ENCODE measurements at places on chromosomes 3 and 15.

DNA sequence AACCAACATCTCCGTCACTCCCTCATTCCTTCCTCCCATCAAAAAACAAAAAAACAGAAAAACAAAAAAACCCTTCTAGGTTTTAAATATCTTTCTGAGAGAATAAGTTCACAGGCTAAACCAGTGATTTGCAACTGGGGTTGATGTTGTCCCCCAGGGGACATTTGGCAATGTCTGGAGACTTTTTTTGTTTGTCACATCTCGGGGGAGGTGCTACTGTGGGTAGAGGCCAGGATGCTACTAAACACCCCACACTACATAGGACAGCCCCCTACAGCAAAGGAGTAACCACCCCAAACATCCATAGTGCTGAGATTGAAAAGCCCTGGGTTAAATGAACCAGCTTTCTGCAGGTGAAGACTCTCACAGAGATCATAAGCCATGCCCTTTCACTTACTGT is 17.0 kb upstream of the PROK2 start:
- DNase-seq = no peak

- no peak for DNase-seq
Observed at GRCh38 chr15:33104212-33104611, 90.3 kb downstream of the FMN1 start.

GRCh38 chr3:28286595-28286994 is 45.2 kb downstream of the CMC1 start:
- DNase-seq = peak; percentile 52

DNA sequence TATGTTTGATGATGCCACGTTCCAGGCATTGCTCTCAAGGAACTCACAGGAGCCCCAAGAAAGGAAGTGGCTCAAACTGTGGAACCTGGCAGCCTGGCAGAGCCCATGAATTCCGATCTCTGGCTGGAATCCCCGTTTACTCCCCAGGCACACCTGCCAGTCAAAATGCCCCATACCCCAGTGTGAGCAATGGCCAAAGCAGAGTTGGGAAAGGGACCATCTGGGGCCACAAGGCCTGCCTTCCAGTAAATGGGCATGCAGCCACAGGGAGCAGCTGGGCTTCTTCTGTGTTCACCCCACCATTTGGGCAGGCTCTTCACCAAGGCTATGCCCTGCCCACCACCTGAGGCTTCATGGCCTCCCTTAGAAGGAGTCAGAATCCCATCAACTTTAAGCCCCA is 257.0 kb upstream of the GOLGA6L4 start:
- DNase-seq = no peak

- no peak for DNase-seq
Observed at GRCh38 chr3:44987332-44987731, 11.3 kb downstream of the EXOSC7 start.

DNA sequence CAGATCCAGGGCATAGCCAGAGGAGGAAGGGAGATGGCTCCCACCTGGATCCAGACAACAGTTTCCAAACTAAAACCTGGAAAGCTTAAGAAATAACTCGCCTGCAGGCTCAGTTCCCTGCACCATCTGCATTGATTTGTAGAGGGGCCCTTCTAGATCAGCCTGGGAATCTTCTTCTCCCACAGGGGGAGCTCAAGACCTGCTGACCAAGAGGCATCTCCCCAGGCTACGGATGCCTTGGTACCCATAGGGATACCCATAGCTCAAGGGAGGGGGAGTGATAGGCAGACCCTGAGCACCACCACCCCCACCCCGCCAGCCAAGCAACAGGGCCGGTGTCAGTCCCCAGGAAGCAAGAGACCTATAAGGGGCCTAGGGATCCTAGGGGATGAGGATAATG is 28.0 kb upstream of the DCLK3 start:
- no peak for DNase-seq

GRCh38 chr3:153970741-153971347 is 150.3 kb upstream of the ARHGEF26 start:
- no peak for DNase-seq

GRCh38 chr3:130811557-130811956 is 64.9 kb upstream of the PIK3R4 start:
- no peak for DNase-seq

GRCh38 chr3:5220193-5220592 is 32.7 kb downstream of the EDEM1 start:
- DNase-seq = no peak

GRCh38 chr3:115814778-115815380 is 191.6 kb downstream of the GAP43 start:
- no peak for DNase-seq

- no peak for DNase-seq
Observed at GRCh38 chr3:62210011-62210410, 163.3 kb downstream of the FEZF2 start.

DNA sequence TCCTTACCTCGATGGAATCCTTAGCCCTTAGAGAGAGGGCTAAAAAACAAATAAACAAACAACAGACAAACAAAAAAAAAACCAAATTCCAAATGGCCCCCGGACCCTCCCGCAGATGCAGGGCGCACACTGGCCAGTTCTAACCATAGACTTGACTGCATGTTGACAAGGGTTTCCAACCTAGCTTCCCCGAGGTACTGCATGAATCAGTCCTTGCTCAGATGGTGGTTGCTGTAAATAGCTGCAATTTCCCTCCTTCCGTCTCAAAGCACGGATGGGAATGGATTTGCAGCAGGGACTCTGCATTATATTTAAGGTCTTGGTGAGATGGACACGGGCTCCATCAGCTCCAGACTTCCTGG is 162.8 kb downstream of the CD47 start:
- no peak for DNase-seq

GRCh38 chr3:193317682-193318300 is 60.8 kb downstream of the ATP13A5 start:
- no peak for DNase-seq

DNA sequence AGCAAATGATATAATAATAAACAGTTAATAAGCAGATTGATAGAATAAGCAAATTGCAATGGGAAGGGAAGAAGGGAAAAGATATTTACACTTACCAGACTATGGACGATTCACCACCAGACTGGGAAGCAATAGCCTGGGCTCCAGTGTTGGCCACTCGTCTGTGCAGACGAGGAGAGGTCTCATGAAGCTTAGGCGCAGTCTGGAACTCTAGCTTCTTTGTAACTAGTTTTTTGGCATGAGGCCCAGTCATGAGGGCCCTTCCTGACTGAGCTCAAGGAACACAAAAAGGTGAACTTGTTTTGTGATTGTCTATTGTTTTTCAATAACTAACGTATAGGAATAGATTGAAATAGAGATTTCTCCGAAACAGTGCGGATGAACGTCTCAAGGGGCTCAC is 63.3 kb upstream of the GATM start:
- DNase-seq = no peak

DNA sequence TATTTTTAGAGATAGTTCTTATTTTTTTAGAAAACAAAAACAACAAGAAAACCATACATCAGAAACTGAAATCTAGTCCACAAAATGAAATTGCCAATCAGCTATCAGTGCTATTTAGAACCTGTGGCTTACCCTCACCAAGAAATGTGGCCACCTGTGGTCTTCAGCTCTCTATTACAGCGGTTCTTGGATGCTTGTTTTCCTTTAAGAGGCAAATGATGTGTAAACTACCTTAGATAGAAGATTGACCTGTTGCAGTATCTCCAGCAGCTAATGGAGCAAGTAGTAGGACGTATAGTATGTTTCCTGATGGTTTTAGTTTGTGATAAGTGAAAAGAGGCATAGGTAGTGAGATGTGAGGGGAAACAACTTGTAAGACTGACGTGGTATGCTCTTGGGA is 21.2 kb downstream of the TFG start:
- no peak for DNase-seq

DNA sequence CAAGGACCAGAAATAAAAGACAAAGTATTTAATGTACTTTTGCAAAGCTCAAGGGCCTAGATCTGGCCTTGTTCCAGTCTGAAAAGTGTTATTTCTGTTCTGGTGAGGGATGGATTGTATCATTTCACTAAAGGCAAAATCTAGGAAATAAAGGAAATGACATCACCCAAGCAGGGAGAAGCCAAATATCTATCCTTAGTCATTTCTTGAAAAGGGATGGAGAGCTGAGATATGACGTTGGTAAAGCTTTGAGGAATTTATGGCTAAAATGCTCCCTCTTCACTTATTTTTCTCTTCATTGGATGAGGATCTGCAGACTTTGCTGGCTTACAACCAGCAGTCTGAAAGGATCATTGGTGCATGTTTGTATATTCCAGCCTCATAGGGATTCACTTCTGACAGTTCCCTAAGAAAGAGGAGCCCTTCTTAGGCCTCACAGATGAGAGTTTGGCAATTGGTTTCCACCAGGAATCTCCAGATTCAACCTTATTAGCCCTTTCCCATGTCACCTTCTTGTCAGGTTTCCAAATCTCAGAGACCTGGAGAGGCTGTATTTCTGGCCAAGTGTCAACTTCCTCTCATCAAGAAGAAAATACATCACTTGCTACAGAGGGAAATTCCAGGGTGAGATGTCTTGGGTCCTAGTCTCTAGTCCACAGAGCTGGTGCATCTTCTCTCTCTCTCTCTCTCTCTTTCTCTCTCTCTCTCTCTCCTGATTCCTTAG is 93.7 kb upstream of the BOC start:
- no peak for DNase-seq

- DNase-seq = no peak
Observed at GRCh38 chr3:155194973-155195957, 98.2 kb downstream of the STRIT1 start.

GRCh38 chr3:5036392-5036766 is 57.1 kb downstream of the BHLHE40 start:
- no peak for DNase-seq

GRCh38 chr3:46632792-46633191 is 20.5 kb downstream of the FAM240A start:
- DNase-seq = no peak

DNA sequence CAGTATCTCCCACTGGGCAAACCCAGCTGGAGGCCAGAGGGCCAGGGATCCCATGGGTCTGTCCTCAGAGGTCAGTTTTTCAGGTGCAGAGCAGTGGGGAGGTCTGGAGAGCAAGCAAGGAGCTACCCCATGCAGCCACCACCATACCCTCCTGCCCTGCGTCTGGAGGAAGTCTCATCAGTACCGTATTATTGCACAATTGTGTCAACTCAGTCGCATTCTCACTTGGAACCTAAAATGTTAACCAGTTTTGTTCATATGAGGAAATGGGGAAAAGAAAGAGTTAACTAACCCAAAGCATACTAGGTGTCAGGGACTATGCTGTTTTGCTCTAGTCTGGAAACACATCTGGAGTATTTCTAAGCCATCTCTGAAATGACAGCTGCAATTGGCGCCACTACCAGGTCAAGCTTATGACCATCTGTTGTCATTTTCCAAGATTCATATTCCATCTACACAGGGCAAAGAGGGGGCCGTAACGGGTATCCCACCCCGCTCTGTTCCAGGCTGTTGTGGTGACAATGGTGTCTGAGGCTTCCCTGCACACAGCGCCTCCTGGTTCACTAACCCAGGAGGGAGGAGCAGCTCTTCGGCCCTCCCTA is 16.9 kb upstream of the APBA2 start:
- no peak for DNase-seq

DNA sequence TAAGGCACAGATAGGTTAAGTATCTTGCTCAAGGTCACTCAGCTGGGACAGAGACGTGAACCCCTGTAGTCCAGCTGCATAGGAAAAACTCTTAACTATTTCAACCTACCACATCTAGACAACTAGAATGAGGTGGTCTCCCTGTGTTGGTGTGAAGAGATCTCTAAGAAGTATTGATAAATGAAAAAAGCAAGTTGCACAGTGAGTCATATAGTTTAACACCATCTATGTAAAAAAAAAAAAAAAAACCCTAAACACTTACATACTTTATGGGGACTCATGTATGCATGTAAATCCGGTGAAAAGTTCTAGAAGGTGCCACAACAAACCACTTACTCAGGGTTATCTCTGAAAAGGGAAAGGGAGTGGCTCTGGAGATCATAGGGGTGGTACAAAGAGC is 185.5 kb downstream of the SATB1 start:
- DNase-seq = no peak

GRCh38 chr15:60793656-60794055 is 314.7 kb upstream of the ICE2 start:
- DNase-seq = no peak

Data from GF-D8 (cell line).